Fibroblast of skin of back (primary cell): ENCODE measurements at places on chromosomes 7 and 10.

GRCh38 chr7:41889040-41889439 lies 186.2 kb upstream of the INHBA start:
- no peak for DNase-seq

DNA sequence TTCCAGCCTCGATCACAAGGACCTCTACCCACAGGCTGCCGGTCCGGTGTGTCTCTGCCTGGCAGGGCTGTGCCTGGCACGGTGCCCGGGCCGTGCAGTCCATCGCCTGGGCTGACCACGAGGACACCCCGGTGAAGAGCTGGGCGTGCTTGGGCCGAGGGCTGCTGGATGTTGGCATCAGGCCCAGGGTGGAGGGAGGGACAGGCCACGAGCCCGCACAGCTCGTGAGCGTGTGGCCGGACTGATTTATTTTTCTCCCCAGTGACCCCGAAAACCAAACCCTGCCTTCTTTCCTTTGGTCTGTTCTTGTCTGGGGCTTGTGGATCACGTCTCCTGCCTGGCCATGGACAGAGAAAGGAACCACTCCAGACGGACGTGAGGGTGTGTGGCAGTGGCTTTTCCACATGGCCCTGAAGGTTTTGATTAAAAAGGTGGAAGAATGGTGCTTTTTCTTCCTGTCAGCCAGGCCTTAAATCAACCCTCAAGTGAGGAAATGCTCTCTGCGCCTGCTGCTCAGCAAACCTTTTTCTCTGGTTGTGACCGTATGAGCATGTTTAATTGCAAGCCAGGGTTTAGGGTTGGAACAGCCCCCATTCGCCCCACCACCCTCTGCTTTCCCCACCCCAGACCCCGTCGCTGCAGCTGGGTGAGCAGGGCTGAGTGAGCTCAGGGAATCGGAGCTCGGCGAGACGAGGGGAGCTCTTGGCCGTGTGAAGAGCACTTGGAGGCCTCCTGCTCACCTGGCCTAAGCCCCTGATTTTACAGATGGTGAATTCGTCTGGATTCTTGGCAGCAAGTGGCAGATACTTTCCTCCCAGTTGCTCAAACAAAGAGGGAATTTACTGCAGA lies 130.1 kb downstream of the RGS10 start:
- DNase-seq: no peak

DNA sequence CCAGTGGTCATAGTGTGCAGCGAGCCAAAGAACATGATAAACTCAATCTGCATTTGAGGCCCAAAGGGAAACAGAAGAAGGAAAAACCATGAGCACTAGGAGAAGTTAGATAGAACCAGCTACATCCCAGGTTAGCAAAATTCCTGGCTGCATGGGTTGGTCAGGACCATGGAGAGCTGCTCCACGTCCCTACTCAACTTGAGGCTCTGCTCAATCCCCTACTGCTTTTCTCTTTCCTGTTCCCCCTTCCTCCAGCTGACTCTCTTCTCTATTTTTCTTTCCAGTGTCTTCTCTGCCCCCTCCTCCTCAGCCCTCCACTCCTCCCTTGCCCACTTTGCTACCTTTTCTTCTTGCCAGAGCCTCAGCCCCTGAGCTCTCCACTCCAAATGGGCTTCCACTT lies 21.9 kb upstream of the VSIR start:
- peak; percentile 24 for DNase-seq

GRCh38 chr10:69092959-69093850 lies 5.3 kb downstream of the SRGN start:
- DNase-seq: peak; percentile 82

- no peak for DNase-seq
Measured at GRCh38 chr10:10110844-10111490, 906.7 kb upstream of the CELF2 start.

DNA sequence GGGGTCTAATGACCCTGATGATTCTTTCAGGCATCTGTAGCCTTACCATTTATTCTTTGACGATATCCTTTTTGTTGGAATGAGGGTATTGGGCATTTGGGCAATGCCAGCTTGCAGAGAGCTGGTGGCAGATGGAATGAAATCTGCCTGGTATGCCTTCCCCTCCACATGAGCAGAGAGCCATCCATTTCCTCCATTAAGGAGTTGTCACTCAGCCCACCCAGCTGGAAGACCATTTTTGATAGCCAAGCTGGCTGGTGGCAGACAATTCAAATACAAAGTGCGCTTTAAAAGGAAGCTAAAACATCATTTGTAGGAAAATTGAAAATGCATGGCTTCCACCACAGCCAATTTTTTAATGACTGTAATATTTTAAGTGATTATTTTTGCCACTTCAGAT lies 240.1 kb upstream of the SLC26A5 start:
- DNase-seq: no peak

GRCh38 chr10:6746782-6747181 lies 166.7 kb upstream of the PRKCQ start:
- no peak for DNase-seq

DNA sequence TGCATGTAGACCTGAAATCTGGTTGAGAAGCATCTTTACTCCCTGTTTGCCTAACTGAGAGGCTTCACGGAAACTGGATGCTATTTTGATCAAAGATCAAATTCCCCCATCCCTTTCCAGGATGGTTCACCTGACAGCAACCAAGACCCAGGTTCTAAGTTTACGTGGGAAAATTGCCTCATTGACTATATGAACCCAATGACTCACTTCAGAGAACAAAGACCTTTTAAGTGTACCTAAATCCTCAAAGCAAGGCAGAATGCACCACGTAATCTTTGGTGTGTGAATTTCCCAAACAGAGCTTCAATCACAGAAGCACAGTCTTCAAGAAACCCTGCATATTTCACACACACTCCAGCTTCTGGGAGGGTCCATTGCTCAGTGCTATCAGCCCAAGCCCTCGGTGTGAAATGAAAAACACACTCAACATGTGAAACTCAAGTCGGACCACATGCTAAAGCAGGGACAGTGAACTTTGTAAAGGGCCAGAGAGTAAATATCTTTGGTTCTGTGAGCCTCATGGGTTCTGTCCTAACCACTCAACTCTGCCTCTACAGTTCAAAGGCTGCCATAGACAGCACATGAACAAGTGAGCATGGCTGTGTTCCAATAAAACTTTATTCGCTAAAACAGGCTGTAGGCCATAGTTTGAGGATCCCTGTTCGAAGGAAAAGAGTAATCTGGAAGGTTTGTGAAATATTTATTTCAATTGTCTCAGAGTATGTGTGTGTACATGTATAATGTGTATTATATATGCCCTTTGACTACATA lies 275.6 kb upstream of the FOXK1 start:
- no peak for DNase-seq

- no peak for DNase-seq
Measured at GRCh38 chr7:8284606-8285005, 22.6 kb upstream of the ICA1 start.

- no peak for DNase-seq
Measured at GRCh38 chr7:151402029-151402835, 7.6 kb downstream of the WDR86 start.

GRCh38 chr10:125562737-125563136 lies 120.2 kb downstream of the TEX36 start:
- no peak for DNase-seq

- DNase-seq: no peak
Measured at GRCh38 chr10:108445746-108446145, 1281.2 kb upstream of the SORCS1 start.

DNA sequence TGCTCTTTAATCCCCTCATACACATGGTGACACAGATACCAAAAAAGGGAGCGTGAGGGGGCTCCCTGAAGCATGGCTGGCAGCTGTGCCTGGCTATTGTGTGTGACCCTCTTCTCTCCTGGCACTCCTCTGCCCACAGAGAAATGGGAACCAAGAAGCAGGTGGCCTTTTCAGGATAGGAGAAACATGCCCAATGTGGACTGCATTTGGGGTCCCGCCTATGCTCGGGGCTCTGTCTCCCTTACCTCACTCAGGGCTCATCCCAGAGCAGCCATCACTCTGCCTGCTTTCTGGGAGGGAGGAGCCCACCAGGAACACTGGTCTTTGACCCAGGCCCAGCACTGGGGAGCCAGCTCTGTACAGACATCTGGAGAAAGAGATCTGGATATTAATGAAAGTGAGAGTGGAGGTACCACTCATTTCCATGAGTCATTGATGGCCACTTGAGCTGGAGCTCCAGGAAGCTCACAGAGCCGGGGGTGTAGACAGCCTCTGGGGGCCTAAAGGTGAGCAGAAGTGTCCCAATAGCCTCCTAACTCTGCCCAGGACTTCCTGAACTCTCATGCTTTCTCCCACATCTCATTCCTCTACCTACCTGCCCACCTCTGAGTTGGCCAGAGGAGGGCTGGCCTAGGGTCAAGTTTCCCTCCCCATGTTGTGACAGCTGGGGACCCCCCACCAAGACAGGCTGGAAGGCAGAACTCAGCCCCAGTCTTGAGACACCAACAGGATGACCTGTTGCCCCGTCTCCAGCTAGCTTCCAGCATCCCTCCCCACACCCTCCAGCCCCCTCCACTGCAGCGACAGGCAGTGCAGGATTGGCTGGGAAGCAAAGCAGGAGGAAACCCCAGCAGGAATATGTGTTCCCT lies 42.6 kb downstream of the DRGX start:
- no peak for DNase-seq

GRCh38 chr7:134126966-134127848 lies at the start of gene LRGUK:
LRGUK (plus strand) TSS chr7:134127340; CDS start chr7:134127368, 28 bp downstream.
- peak; percentile 83 for DNase-seq

DNA sequence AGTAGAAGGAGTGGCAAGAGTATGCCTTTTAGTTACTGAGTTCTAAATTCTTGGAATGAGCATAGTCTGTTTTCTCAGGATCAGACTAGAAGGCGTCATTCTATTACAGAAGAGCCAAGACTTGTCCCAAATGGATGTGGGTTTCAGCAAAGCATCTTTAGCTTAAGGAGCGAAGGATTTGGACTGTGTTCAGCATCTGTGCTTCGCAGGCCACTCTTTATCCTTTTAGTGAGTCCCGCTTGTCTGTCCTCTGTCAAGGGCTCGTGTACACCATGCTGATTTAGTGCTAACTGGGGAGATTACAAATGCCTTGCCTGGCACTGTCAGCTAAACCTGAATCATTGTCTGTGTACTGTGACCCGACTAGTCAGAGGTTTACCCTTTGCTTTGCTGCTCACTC lies 465.7 kb downstream of the AUTS2 start:
- no peak for DNase-seq
